Brain microvascular endothelial cell (primary cell): ENCODE measurements at places on chromosomes 5 and 9.

DNA sequence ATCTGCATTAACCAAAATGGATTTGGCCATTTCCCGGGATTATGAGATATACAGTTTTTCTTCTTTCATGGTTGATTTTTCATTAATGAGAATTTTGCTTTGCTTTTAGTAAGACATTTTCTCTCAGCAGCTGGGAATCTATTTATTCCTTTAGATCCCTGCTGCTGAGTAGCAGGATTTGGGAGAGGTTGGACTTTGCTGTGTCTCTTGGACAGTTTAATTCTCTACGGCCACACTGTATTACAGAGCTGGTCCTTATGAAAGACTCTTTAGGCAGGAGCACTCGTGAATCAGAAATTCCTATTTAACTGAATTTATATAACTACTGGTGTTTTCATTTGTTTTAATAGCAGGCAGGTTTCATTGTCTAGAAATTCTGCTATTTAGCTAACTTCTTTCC is 1.6 kb downstream of the UNC13B start:
- DNase-seq, result no peak

- DNase-seq, result no peak
Measured at GRCh38 chr5:122076050-122076461, 2.0 kb downstream of the LOX start.

DNA sequence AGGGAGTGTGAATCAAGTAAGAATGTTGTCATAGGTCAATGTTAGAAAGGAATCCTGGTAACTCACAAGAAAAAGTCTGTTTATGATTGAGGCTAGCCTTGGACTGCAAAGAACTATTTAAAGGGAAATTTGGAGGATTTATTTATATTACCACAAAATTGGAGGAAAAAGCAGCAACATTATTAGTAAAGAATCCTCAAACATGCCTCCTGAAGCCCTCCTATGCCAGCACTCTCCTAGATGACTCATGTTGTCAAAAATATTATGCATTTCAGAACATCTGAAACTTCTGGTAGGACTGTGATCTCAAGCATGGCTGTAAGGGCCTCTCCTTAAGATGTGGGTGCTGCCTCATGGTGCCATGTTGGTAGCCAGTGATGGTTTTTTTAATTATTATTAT is 628.5 kb downstream of the CHSY3 start:
- no peak for DNase-seq

DNA sequence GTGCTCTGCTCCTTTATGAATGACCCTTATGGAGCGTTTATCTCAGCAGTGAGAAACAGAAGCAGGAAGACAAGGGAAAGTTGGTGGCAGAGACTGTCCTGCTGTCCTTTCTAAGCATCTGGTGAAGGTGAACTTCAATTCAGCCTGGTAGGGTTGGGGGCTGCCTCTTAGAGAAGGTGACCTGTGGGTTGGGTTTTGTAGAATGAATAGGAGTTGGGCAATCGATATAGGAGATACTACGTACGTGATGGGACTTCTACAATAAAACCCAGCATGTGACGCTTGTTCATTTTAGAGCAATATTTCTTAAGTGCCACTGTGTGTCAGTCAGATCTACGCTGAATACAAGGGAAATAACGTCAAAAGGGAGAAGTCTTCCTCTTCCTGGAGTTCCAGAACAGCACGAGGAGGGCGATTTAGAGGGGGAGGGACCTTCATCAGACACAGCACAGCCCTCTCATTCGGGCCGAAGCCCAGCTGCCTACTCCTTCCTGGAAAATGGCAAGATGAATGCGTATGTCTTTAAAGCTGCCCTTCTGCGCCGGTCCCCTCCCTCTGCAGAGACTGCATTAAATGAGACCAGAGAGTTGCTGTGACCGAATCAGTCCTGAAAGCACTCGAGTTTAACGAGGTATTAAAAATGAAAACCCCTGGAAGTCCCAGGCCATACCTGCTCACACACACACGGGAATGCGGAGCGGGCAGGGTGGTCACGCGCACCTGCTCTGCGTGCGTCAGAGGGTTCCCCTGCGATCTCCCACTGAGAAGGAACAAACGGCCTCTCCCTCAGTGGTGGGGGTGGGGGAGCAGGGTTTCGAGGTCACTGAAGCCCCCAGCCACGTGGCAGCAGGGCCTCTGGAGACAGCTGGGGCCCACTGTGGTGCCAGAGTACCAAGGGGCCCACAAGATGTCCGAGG is 85.3 kb upstream of the SARDH start:
- no peak for DNase-seq

GRCh38 chr9:17488662-17489061 is 90.2 kb upstream of the SH3GL2 start:
- DNase-seq, result no peak

DNA sequence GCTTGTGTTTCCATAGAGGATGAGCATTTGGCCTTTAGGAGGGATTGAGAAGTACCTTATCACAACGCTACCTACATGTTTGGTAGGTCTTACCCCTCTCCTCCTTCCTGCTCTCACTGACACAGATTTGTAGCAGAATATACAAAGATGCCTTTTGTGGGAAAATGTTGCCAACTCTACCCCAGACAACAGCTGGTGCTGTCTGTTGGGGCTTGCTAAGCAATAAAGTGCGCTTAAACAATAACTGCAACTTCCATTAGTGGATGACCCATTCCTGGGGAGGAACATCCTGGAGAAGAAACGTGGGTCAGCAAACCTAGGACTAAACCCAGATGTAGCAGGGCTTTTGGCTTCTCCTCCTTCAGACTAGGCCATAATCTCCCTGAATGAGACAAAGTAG is 174.3 kb downstream of the EFNA5 start:
- no peak for DNase-seq

- DNase-seq, result no peak
Measured at GRCh38 chr9:109379513-109379912, 58.7 kb upstream of the EPB41L4B start.

GRCh38 chr5:140372971-140373487 is 13.0 kb downstream of the SLC4A9 start:
- peak; percentile 58 for DNase-seq

GRCh38 chr9:32326146-32326545 is 58.3 kb upstream of the ACO1 start:
- no peak for DNase-seq

DNA sequence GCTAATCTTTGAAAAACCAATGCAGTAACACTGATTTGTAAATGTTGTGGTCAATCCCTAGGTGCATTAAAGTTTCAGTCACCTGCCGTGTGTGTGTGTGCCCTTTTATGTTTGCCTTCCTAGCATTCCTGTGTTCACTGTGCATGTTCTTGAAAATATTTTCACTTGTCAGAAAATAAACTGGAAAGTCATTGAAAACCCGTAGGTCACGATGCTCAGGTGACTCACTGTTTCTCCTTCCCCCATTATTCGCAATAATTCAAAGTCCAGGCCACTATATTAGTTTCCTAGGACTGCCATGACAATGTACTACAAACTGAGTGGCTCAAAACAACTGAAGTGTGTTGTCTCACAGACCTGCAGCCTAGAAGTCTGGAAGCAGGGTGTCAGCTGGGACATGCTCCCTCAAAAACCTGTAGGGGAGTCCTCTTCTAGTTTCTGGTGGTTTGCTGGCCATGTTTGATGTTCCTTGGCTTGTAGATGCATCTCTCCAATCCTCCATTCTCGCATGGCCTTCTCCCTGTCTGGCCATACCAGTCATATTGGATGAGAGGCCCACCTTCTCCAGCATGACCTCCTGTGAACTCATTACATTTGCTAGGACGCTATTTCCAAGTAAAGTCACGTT is 29.3 kb downstream of the MARVELD2 start:
- DNase-seq, result no peak

DNA sequence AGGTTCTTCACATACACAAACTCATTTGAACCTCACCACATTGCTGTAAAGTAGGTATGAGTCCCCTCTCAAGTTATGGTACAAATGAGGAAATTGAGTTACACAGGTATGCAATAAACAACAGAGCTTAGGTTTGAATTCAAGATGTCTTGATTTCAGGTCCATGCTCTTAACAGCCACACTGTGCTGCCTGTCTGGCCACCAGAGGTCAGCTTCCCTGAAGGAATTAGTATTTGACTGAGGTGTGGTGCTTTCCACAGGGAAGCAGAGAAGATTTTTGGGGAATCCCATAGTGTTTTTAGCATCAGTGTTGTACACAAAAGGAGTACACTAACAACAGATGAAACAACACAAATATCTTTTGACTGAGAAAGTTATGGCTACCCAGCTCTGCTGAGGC is 94.4 kb upstream of the ITGA1 start:
- no peak for DNase-seq

- DNase-seq, result no peak
Measured at GRCh38 chr5:16578474-16578883, 38.3 kb downstream of the RETREG1 start.

DNA sequence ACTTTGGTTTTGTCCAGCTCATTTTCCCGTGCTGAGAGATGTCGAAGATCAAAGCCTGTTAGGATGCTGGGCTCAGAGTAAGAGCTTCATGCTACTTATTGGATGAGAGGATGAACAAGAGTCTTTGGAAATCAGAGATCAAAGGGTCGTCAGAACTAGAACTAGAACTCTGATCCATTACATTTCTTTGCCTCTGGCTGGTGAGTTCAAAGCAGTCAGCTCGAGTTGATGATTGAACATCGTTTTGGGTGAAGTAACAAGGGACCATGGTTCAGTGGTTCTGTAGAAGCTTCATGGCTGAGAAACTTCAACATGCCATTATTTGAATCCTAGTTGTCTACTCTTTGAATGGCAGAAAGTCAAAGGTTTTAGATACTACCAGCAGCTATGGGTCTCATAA is 320.3 kb downstream of the ARHGEF28 start:
- no peak for DNase-seq

DNA sequence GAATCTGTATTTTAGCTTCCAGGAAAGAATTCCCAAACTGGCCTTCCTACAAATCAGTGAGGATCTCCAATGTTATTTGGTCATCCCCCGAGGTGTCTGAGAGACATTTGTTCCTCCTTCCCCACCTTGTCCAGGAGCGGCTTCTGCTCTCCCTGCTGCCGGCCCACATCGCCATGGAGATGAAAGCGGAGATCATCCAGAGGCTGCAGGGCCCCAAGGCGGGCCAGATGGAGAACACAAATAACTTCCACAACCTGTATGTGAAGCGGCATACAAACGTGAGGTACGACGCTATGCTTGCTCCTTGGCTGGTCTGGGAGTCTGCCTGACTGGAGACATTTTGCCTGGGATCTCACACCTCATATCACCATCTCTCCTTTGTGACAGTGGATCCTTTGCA is 160.4 kb downstream of the CFAP90 start:
- DNase-seq, result no peak

DNA sequence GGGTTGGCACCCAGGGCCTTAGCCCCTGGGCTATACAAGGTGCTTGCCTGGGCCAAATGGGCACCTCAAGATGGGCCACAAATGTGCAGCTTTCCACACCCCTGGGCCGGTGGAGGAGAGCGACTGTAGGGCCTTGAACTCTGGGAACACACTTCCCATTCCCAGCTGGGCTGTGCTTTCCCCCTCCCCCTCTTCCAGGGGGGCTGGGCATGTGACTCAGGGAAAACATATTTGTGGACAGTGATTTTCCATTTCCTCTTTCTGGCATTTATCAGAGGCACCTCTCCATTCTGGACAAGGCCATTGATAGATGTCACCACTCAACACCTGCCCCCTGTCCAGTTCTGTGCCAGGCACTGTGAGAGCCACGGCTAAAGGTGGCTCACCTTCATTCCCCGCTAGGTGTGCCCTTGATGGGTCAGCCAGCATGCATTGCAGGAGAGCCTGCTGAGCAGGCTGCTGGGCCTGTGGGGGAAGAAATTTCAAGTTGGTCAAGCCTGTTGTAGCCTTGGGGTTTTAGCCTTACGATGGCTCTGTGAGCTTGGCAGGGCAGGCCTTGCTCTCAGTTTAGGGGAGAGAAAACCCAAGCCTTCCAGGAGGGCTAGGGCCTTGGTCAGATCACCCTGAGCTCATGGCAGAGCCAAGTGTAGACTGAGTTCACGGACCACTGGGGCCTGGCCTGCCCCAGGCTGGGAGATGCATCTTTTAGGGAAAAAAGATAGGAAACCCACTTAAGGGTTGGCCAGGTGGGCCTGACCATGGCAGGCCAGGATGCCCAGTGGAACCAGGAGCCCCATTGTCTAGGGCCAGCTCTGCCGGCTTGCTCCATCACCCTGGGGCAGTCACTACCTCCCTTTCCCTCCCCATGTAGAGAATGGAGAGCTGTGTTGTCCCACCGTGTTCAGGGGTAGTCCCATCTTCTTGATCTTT is 113.9 kb downstream of the DAB2IP start:
- DNase-seq, result no peak

DNA sequence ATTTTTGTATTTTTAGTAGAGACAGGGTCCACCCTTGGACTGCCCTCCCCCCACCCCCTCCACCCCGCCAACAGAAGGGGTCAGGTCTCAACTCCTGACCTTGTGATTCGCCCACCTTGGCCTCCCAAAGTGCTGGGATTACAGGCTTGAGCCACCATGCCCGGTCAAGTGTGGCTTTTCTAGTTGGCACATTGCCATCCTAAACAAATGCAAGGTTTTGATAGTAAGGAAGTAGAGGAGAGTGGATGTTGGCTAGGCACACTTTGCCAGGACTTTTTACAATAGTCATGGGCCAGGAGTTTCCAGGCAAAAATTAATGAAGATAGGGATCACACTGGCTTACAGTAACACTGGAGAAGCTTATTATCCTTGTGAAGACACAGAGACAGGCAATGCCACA is 62.4 kb downstream of the GALNT12 start:
- DNase-seq, result no peak

GRCh38 chr5:72206994-72207393 is 99.7 kb downstream of the MAP1B start:
- no peak for DNase-seq

GRCh38 chr5:59817536-59817935 is 76.0 kb downstream of the PDE4D start:
- no peak for DNase-seq

DNA sequence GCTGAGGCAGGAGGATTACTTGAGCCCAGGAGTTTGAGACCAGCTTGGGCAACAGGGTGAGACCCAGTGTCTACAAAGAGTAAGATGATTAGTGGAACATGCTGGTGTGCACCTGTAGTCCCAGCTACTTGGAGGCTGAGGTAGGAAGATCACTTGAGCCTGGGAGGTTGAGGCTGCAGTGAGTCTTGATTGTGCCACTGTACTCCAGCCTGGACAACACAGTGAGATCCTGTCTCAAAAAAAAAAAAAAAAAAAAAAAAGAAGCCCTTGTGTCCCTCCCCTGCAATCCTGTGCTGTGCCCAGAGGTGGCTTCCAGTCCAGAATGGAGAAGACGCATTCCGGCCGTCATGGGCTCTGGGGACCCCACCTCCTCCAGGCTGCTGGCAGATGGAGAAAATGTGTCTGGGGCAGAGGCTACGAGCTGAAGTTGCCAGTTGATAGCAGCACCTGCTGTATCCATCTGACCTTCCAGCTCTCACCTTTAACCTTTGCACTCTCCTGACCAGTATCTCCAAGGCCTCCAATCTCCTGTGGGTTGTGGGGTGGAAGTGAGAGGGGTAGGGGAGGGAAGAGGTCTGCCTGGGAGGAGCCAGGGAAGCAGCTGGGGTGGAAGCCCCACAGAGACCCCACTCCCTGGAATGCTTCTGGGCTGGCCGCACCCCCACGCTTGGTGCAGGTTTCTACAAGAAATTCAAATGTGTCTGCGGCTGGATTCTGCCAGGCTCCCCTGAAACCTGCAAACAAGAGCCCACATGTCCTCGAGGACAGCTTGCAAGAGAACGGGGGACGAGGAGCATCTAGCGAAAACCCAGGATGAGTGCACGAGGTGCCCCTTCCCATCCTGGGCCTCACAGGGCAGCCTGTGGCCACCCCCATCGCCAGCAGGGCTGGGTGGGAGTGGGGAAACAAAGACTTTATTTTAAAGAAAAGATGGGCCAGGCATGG is 148.3 kb upstream of the IER5L start:
- DNase-seq, result no peak
